Astrocyte (in vitro differentiated cells and primary cell): ENCODE measurements at places on chromosomes 2 and 18. TPM values are rescaled to one million over a fixed set of nuclear protein-coding genes. Genes with fewer than 3 reads are reported as not detected.
A peak's percentile ranks its signal among the peaks of the same experiment; 100 is the strongest.

The ITGAV gene
- total RNA-seq = 661 and 779 TPM in 2 replicates

The FBXO15 gene
- 1.2 TPM in 2 replicates for total RNA-seq

The MOGAT1 gene
- not detected in 2 replicates for total RNA-seq

The CD302 gene
- total RNA-seq = 0.34 and 0.41 TPM in 2 replicates

The SLC11A1 gene
- not detected in 2 replicates for total RNA-seq

The TBC1D8 gene
- total RNA-seq = 1.9 and 2.4 TPM in 2 replicates

The UGT1A1 gene
- total RNA-seq = not detected in 2 replicates

The ABCG8 gene
- total RNA-seq = not detected in 2 replicates

The KCNK3 gene
- total RNA-seq = 1.9 and 2.3 TPM in 2 replicates

- peaks cover 50% of the 10 kb centered on the region for H3K4me1 ChIP-seq
- DNase-seq = peak; percentile 58
- no peak overlapping the region for H3K4me3 ChIP-seq
- peaks cover 45% of the 10 kb centered on the region for H3K36me3 ChIP-seq
- peak overlapping the region; percentile 94 for H3K27ac ChIP-seq
Observed at GRCh38 chr2:101831351-101831865, 133.9 kb downstream of the MAP4K4 start.

GRCh38 chr2:235701206-235701981, 207.6 kb downstream of the AGAP1 start:
- H3K4me1 ChIP-seq = peaks cover 5% of the 10 kb centered on the region
- no peak overlapping the region for H3K27ac ChIP-seq
- no peak overlapping the region for H3K4me3 ChIP-seq
- DNase-seq = no peak

DNA sequence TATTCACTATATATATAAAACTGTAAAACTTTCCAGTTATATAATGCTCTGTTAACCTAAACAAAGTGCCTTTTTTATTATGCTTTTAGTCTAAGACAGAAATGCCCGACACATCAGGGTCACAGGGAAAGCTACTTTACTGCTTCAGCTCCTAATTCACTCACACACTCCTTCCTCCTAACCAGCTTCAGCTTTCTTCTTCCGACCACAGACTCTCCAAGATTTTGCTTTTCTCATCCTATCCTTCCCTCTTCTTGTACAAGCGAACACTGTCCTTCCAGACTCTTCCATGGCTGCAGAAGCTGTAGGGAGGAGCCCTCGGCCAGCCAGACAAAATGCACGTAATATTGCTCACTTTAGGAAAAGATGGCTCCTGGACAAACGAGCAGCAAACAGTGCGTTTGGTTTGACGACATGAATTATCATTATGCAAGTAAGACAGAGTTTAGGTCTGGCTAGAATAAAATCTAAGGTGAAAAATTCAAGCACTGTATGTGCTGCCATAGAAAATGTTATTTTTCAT, 47.5 kb upstream of the HNRNPA3 start:
- H3K4me1 ChIP-seq = peaks cover 36% of the 10 kb centered on the region
- H3K4me3 ChIP-seq = peak overlapping the region; percentile 55
- H3K27ac ChIP-seq = peak overlapping the region; percentile 81
- DNase-seq = peak; percentile 31

DNA sequence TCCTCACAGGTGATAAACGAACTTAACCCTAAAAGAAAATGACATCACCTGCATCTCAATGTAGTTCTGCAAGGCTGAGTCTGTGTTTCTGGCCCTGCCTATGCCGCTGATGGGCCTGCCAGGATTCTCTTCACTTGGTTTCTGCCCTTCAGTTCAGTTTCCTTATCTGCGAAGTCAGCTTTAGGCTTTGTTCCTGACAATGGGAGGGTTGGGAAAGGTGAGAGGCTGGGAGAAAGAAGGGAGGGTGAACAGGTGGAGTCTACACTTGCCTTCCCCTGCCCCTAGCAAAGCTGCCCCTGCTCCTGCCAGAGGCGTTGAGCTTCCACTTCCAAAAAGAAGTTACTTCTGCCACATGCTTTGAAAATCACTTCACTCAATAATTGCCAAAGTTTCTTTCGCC, 124.0 kb upstream of the APCDD1 start:
- no peak overlapping the region for H3K27ac ChIP-seq
- no peak overlapping the region for H3K4me3 ChIP-seq
- DNase-seq = no peak
- no peaks in the 10 kb centered on the region for H3K27me3 ChIP-seq
- no peaks in the 10 kb centered on the region for H3K36me3 ChIP-seq

DNA sequence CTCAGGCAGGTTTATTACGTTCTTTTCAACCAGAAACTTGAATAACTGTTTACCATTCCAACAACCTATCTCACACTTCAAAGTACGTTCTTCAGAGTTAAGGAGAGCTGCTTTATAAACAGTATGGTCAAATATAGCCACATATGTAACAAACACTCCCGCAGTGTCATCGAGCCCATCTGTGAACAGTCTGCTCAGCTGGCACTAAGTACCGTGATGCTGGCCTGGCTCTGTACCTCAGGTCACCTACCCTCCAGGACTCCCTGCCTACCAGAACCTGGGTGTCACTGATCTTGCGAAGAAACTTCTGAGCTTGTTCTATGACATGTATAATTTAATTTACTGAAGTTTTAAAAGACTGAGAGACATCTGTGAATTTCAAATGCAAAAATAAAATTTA, 71.4 kb downstream of the SEPTIN10 start:
- H3K36me3 ChIP-seq = peaks cover 15% of the 10 kb centered on the region
- no peak overlapping the region for H3K27ac ChIP-seq
- H3K4me3 ChIP-seq = no peak overlapping the region
- DNase-seq = no peak

- H3K36me3 ChIP-seq = no peaks in the 10 kb centered on the region
- H3K4me3 ChIP-seq = no peak overlapping the region
- no peak overlapping the region for H3K27ac ChIP-seq
- peak; percentile 30 for DNase-seq
Observed at GRCh38 chr2:32963941-32964340, 17.2 kb downstream of the LTBP1 start.

- no peaks in the 10 kb centered on the region for H3K36me3 ChIP-seq
- H3K27ac ChIP-seq = no peak overlapping the region
- no peaks in the 10 kb centered on the region for H3K4me1 ChIP-seq
- DNase-seq = no peak
- no peak overlapping the region for H3K4me3 ChIP-seq
Observed at GRCh38 chr2:211928201-211928600, 610.4 kb downstream of the ERBB4 start.

GRCh38 chr2:158967114-158967730, 1.2 kb upstream of the TANC1 start:
- no peaks in the 10 kb centered on the region for H3K36me3 ChIP-seq
- no peaks in the 10 kb centered on the region for H3K27me3 ChIP-seq
- peak overlapping the region; percentile 93 for H3K27ac ChIP-seq
- peaks cover 14% of the 10 kb centered on the region for H3K4me1 ChIP-seq
- peak overlapping the region; percentile 88 for H3K4me3 ChIP-seq

- peaks cover 31% of the 10 kb centered on the region for H3K27me3 ChIP-seq
- DNase-seq = no peak
- no peak overlapping the region for H3K4me3 ChIP-seq
- no peaks in the 10 kb centered on the region for H3K36me3 ChIP-seq
- H3K27ac ChIP-seq = no peak overlapping the region
- H3K4me1 ChIP-seq = peaks cover 5% of the 10 kb centered on the region
Observed at GRCh38 chr2:70962885-70963878, 15.2 kb upstream of the ANKRD53 start.

- H3K4me3 ChIP-seq = no peak overlapping the region
- DNase-seq = no peak
- H3K27me3 ChIP-seq = no peaks in the 10 kb centered on the region
- no peaks in the 10 kb centered on the region for H3K36me3 ChIP-seq
- no peak overlapping the region for H3K27ac ChIP-seq
Observed at GRCh38 chr18:49214058-49214457, 246.4 kb downstream of the DYM start.

DNA sequence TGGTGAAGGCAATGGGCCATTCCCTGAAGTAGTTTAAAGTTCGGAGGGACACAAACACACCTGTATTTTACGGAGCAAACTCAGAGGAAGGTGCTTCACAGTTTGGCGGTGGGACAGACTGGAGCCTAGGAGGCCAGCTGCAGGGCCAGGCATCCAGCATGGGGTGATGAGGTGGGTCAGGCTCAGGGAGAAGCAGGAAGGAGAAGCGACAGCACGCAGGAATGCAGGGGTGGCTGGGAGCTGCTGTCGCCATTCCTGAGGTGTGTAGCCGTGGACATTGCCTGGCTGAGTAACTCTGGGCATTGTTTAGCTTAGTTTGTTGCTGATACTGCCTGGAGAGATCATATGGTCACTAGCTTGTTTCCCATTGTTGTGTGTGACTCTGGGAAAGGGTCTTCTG, 35.8 kb upstream of the METTL21A start:
- no peaks in the 10 kb centered on the region for H3K27me3 ChIP-seq
- no peak for DNase-seq
- H3K4me3 ChIP-seq = no peak overlapping the region
- H3K36me3 ChIP-seq = no peaks in the 10 kb centered on the region
- no peaks in the 10 kb centered on the region for H3K4me1 ChIP-seq
- H3K27ac ChIP-seq = no peak overlapping the region

DNA sequence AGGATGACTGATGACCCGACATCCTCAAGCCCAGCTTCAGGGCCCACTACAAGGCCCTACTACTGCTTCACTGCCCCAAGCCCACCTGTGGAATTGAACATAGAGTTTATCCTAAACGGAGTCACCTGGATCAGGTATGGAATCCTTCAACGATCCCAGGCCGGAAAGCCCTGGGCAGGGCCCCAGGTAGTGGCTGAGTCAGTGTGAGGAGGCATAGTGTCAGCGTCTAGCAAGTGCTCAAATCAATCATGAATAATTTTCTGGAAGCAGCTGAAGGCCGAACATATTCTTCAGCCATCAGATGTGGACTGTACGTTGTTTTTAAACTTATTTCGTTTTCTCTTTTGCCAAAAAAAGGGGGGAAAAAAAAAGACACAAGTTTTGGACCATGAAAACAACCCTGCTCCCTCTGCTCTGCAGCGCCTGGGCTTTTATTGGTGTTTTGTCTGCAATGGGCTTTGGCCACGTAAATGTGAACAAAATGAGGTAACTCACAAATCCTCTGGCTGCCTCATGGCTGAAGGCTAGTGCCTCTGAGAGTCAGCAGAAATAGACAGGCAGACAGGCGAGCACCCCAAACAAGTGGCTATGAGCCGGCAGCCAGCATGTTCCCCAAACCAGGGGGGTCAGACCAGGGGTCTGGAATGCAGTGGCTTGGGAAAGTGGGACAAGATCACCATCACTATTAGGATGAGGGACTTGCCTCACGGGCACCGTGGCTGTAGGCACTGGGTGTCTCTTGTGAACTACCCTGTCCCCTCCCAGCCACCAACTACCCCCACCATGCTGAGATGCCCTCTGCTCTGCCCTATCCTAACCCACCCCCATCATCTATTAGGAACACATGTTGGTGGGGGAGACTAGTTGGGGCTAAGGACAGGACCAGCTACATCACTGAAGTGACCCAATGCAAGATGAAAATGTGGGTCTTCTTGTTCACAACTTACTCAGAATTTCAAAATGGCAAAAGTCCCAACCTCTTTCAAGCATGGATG, 51.4 kb downstream of the TTC32 start:
- DNase-seq = no peak
- no peak overlapping the region for H3K4me3 ChIP-seq
- H3K27ac ChIP-seq = no peak overlapping the region
- no peaks in the 10 kb centered on the region for H3K27me3 ChIP-seq
- H3K36me3 ChIP-seq = no peaks in the 10 kb centered on the region

GRCh38 chr2:238423561-238424312, 3.0 kb upstream of the ASB1 start:
- no peaks in the 10 kb centered on the region for H3K36me3 ChIP-seq
- peak; percentile 59 for DNase-seq
- H3K4me3 ChIP-seq = no peak overlapping the region
- H3K27ac ChIP-seq = peak overlapping the region; percentile 96

- no peaks in the 10 kb centered on the region for H3K27me3 ChIP-seq
- DNase-seq = peak; percentile 99
- H3K4me1 ChIP-seq = peaks cover 35% of the 10 kb centered on the region
- peak overlapping the region; percentile 79 for H3K27ac ChIP-seq
- H3K36me3 ChIP-seq = no peaks in the 10 kb centered on the region
- no peak overlapping the region for H3K4me3 ChIP-seq
Observed at GRCh38 chr2:20584399-20585358, 66.2 kb downstream of the HS1BP3 start.

GRCh38 chr2:227781841-227782240, 31.8 kb upstream of the CCL20 start:
- no peaks in the 10 kb centered on the region for H3K27me3 ChIP-seq
- DNase-seq = no peak
- H3K36me3 ChIP-seq = no peaks in the 10 kb centered on the region

DNA sequence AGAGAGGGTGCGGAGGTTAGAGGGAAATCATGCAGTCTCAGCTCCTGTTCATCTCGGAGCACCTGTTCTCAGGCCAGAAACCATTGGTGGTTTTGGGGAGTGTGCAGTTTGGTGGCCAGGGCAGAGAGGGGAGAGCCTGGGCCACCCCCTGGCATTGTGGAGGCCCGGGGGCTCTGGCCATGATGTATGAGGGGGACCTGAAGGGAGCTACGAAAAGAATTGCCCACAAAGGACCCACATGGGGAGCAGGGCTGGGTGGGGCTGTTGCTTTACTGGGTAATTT, 87.7 kb downstream of the DGKD start:
- H3K4me1 ChIP-seq = no peaks in the 10 kb centered on the region
- no peak overlapping the region for H3K27ac ChIP-seq
- H3K4me3 ChIP-seq = no peak overlapping the region
- no peak for DNase-seq
- peaks cover 3% of the 10 kb centered on the region for H3K36me3 ChIP-seq

- no peak overlapping the region for H3K4me3 ChIP-seq
- H3K27me3 ChIP-seq = no peaks in the 10 kb centered on the region
- no peak for DNase-seq
- peaks cover 19% of the 10 kb centered on the region for H3K4me1 ChIP-seq
Observed at GRCh38 chr2:98027538-98027937, 31.8 kb upstream of the TMEM131 start.

DNA sequence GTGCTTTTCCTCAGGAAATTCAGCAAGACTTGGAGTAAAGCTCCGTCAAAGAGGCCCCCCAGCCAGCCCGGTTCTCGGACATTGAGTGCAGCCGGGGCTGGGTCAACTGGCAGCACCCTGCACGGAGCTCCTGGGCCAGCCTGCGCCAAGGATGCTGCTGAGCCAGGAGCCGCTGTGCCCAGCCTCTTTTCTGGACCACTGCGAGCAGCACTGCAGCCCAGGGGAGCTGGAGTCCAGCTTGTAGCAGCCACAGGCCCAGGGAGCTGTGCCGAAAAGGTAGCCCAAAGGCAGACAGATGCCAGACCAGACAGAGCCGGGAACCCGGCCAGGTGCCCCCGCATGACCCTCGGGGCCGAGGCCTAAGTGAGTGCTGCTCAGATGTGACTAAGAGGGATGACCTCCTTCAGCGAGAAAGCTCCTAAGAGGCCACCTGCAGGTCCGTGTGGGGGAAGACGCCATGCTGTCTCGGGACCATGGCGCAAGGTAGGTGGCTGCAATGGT, 7.3 kb downstream of the CLHC1 start:
- H3K4me3 ChIP-seq = no peak overlapping the region
- no peak for DNase-seq
- H3K36me3 ChIP-seq = no peaks in the 10 kb centered on the region
- no peak overlapping the region for H3K27ac ChIP-seq
- H3K27me3 ChIP-seq = no peaks in the 10 kb centered on the region

DNA sequence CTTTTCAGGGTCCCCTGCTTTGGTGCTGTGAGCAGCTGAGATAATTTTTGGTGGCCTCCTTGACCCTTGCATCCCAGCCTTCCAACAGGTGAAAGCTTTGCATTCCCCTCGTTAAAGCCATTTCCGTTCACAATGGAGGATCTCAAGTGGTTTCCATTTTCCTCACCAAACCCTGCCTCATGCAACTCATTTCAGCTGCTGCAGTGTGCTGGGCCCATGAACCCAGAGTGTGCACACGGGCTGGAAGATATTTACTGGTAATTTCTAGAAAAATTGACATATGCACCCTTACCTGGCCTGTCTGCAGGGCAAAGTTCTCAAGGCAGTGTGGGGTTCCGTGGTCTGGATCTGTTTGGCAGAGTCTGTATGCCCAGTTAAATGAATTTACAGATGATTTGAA, 246.8 kb upstream of the HS6ST1 start:
- H3K36me3 ChIP-seq = no peaks in the 10 kb centered on the region
- no peak overlapping the region for H3K4me3 ChIP-seq
- H3K4me1 ChIP-seq = peaks cover 22% of the 10 kb centered on the region
